ENCODE measurements at places on chromosomes 6 and 20.
A peak's percentile ranks its signal among the peaks of the same experiment; 100 is the strongest.

- no peak for DNase-seq
These were observed 649.1 kb downstream of the EPM2A start for GRCh38 chr6:145086197-145086596.

DNA sequence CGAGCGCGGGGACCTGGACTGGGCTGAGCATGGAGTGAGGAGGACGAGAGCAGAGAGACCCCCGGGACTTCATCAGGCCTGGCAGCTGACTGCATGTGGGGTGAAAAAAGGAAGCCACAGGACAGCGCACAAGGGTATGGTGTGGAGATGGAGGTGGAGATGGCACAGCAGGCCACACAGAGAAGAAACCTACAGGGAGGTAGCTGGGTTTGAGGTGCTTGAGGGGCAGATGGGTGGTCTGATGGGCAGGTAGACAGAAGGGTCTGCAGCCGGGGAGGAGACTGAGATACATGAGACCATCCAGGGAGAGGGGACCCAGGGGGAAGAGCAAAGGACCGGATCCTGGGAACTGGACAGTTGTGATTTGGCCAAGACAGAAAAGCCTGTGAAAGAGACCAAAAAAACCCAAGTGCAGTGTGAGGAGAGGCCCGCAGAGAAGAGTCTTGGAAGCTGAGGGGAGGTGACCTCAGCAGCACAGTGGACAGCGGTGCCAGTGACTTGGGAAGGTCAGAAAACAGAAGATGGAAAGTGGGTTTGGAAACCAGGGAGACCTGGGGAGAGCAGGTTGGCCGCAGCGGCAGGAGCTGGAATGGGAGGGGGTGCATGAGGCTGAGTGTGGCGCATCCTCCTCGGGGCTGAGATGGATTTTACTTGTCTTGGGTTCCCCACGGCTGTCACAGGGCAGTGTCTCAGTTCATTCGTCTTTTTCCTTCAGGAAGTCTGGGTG is 5.5 kb downstream of the HLA-DPB1 start:
- DNase-seq, result no peak

DNA sequence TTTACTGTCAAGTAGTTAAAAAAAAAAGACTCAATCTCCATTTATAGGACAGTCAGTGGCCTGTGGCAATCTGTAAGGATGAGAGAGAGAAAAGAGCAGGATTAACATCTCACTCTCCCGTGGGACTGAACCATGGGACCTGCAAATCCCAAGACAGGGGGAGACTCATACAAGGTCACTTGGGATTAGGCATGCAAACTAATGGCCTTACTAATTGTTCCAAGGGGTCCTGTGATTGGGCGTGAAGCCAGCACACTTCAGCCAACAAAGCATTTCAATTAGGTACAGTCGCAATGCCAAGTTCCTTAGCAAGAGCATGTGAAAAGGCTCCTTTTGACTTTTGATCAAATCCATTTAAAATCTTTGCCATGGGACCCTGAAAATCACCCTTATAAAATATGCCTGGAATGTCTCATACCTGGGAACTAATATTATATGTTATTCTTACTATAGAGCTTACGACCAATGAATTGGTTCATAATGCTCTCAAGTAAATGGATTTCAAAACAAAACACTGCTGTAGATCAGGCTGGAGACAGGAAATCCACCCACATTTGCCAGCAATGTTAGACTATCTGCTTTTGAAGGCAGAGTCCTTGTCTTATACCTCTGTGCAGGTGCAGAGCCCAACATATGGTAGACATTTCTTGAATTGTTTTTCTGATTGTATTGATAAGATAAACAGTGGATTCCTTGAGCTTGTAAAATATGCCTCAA is 412.5 kb downstream of the GJA1 start:
- no peak for DNase-seq

DNA sequence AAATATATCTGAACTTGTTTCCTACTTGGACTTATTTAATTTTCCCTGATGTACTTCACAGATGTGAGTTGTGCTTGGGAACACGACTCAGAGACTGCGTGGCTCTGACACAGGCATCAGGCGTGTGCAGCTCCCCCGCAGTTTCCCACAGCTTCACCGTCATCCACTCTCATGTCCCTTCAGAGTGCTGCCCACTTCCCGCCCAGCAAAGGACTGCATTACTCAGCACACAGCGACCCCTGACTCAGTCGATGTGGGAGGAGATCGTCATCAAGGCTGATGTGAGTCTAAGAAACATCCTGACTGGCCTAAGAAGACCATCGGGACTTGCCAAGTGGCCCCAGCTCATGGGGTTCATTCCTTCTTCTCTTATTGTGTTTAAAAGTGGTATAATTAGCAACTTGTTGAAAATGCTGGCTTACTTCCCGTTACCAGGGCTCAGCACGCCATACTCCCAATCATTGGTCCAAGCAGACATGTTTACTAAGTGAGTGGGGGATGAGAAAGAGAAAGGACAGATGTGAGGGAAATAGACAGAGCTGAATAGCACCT is 539.4 kb upstream of the JARID2 start:
- DNase-seq, result peak; percentile 53

DNA sequence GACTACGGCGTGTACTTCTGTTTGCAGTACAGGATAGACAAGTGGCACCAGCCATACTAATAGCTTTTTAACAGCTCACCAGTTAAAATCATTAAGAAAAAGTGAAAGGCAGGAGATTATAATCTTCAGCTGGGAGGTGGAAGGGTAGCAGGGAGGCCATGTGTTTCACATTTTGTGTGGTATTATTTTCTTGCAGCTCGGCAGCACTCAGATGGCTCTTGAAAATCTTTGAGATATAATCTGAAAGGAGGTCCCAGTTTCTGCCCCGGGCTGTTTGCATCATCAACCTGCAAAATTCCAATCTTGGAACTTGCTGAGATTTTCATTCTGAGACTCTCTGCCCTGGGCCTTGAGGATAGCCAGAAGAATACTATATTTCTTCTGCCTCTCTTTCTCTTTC is 87.5 kb upstream of the HDAC2 start:
- no peak for DNase-seq

DNA sequence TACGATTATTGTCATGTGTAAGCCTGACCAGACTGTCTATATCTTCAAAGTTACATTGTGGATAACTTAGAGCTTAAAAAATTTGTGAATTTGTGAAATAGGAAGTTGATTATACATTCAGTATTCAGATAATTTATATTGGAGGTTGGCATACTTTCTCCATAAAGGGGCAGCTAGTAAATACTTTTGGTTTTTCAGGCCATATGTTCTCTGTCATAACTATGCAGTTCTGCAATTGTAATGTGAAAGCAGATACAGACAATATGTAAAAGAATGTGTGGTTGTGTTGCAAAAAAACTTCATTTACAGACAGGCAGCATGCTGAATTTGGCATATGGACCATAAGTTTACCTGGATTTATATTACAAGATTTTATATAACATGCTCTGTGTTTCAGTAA is 29.3 kb downstream of the HSF2 start:
- DNase-seq, result no peak

- peak; percentile 26 for DNase-seq
These were observed 16.5 kb upstream of the UBE2J1 start for GRCh38 chr6:89368999-89369398.

GRCh38 chr6:43636308-43636659 is 644 bp downstream of the MAD2L1BP start:
- DNase-seq, result no peak

DNA sequence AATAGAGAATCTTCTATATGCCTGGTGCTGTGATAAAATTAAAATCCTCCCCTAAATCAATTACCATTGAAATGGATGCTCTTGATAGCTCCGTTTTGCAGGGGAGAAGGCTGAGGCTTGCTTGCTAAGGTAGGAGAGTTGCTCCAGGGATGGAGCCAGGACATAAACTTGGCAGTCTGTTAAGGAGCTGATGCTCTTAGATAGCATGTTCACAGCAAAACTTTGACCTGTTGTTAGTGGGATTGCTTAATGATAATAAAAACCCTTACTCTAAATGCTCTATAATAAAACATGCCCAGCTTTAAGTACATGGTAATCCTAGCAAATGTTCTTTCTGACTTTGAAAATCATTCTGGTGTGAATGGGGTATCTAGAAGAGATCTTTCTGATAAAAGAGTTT is 228.4 kb upstream of the JAG1 start:
- DNase-seq, result no peak

- DNase-seq, result peak; percentile 75
These were observed 8.9 kb downstream of the TTLL9 start for GRCh38 chr20:31879143-31879987.

- no peak for DNase-seq
These were observed 128.7 kb downstream of the RIN2 start for GRCh38 chr20:19886661-19887288.

GRCh38 chr6:39166912-39167290 is 51.9 kb upstream of the SAYSD1 start:
- no peak for DNase-seq

DNA sequence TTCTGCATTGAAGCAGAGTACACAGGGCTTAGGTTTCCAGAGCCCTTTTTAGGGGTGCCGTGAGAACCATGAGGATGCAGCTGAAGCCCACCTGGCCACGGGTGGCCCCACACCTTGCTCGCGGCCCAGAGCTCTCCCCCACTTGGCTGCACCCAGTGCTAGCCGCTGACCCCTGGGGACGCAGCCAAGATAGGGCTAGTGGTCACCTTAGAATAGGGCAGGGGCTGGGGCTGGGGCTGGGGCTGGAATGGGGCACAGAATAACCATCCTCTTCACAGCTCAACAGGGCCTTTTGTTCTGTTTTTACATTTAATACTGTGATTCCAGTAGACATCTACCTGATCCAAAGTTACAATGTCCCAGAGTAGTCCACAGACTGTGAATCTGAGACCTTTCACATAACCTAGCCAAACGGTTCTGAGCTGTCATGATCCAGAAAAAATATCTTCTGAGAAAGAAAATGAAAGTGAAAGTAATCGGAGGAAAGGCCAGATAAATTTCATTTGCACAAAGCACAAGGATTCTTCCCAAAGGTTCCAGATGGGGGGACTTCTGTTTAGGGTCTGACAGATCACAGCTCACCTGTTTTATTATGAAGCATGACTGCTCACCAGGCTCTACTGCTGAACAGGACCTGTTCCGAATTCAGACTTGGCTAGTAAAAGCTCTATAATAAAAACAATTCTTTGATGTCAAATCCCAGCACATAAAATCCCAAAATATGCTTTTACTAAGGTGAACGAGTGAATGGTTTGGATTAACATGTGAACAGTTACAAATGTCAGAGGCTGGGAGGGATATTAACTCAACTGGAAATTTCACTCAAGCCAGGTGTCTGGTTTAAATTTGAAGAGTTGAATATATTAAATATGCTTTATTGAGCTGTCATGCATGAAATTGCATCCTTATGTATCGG is 401.9 kb downstream of the THBS2 start:
- no peak for DNase-seq

DNA sequence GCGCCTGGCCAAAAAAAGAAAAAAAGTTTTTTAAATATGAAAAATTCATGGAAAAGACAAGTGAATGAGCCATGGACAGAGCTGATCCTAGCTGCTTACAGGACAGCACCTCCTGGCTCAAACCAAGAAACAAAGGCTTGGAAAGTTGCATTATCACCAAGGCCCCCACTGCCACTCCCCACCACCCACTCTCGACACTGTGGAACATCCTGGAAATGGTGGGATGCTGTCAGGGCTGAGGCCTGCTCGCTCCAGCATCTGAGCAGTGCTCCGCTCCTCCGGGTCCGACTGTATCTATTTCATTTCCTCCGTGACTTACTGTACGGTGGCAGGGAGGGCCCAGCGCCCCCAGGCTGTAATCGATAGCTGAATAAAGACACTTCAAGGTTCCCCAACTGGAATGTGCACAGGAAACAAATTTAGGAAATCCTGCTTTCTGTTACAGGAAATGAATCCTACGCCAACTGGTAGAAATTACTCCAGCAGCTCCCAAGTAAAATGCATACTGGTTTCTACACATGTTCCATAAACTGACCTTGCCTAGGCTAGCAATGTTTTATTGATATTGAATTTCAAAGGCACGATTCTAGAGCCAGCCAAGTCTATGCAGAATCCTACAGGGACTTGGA is 109.5 kb upstream of the NFATC2 start:
- DNase-seq, result no peak

DNA sequence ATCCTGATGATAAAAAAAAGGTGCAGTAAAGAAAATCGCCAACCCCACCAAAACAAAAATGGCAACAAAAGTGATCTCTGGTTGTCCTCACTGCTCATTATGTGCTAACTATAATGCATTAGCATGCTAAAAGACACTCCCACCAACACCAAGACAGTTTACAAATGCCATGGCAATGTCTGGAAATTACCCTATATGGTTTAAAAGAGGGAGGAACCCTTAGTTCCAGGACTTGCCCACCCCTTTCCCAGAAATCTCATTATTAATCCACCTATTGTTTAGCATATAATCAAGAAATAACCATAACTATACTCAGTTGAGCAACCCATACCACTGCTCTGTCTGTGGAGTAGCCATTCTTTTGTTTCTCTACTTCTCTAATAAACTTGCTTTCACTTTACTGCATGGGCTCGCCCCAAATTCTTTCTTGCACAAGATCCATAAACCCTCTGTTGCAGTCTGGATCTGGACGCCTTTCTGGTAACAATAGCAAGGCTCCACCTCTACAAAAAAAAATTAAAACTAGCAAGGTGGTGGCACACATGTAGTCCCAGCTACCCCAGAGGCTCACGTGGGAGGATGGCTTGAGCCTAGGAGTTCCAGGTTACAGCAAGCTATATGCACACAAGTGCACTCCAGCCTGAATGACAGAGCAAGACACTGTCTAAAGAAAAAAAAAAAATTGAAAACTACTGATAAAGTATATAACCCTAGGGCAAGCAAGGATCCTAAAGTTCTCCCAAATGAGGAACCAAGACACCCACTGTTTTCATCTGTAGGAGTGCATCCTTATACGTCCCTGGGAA is 278.8 kb upstream of the JARID2 start:
- no peak for DNase-seq

DNA sequence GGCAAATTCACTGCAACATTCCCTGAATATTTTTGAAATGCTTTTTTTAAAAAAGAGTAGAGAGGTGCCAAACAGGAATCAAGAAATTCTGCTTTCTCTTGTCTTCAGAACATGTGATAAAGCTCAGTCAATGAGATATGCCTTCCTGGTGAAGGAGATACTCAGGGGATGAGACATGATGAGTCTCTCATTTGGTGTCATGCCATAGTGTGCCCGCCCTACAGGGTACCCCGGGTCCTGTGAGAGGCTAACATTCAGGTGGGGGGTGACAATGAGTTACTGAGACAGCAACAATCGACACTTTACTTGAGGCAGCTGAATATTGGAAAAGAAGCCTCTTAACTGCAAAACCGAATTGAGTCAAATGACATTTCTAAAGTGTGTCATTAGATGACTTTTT is 6.7 kb downstream of the CCR6 start:
- no peak for DNase-seq

- DNase-seq, result no peak
These were observed 397.0 kb downstream of the NKAIN2 start for GRCh38 chr6:124200661-124201060.

DNA sequence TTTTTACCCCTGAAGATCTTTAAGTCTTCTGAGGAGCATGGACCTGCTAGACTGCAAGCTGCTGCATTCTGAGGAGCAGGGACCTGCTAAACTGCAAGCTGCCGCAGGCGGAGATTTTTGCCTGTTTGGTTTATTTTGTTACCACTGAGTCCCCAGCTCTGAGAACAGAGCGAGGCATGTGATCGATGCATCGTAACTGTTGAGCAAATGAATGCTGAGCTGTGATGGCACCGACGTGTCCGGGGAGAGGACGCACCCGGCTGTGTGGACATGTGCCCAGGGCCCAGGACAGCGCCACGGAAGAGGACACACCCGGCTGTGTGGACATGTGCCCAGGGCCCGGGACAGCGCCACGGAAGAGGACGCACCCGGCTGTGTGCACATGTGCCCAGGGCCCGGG is 24.2 kb downstream of the DNAJC5 start:
- DNase-seq, result no peak

- no peak for DNase-seq
These were observed 54.2 kb upstream of the FRMD1 start for GRCh38 chr6:168133168-168133561.

Measured in PC-9 (cell line).